ENCODE measurements at places on chromosomes 1 and 21. TPM values are rescaled to one million over a fixed set of nuclear protein-coding genes. Genes with fewer than 3 reads are reported as not detected.

GRCh38 chr21:17003763-17004373 is 509.0 kb upstream of the CXADR start:
- no peak overlapping the region for H3K4me3 ChIP-seq
- no peaks in the 10 kb centered on the region for H3K27me3 ChIP-seq
- H3K27ac ChIP-seq: peak overlapping the region; percentile 3
- no peaks in the 10 kb centered on the region for H3K4me1 ChIP-seq
- no peaks in the 10 kb centered on the region for H3K36me3 ChIP-seq

- no peaks in the 10 kb centered on the region for H3K36me3 ChIP-seq
- no peaks in the 10 kb centered on the region for H3K27me3 ChIP-seq
- peaks cover 64% of the 10 kb centered on the region for H3K4me1 ChIP-seq
- peak overlapping the region; percentile 11 for H3K4me3 ChIP-seq
- DNase-seq: peak; percentile 85
- H3K27ac ChIP-seq: peak overlapping the region; percentile 98
Measured at GRCh38 chr1:154972517-154973343, 1.8 kb upstream of the CKS1B start.

DNA sequence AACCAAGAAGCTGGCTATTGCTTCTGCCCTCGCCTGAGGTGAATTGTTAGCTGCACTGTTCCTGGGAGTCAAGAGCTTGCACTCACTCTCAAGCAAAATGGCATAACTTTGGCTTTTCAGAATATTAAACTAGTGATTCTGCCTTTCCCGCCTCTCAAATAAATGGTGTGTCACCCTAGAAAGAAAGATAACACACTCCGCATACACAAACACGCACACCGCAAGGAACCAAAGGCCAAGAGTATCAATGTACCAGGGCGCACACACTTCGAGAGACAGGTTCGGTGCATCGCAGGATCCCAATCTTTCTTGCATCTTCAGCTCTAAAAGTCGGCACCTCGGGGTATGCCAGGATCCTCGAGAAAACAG is 470 bp upstream of the RTCA start:
- DNase-seq: no peak
- H3K27ac ChIP-seq: peak overlapping the region; percentile 88
- H3K27me3 ChIP-seq: no peaks in the 10 kb centered on the region
- H3K4me3 ChIP-seq: peak overlapping the region; percentile 90

GRCh38 chr1:213549982-213550381 is 437.8 kb upstream of the PROX1 start:
- H3K27ac ChIP-seq: no peak overlapping the region
- no peak for DNase-seq
- no peak overlapping the region for H3K4me3 ChIP-seq
- no peaks in the 10 kb centered on the region for H3K27me3 ChIP-seq
- no peaks in the 10 kb centered on the region for H3K4me1 ChIP-seq

DNA sequence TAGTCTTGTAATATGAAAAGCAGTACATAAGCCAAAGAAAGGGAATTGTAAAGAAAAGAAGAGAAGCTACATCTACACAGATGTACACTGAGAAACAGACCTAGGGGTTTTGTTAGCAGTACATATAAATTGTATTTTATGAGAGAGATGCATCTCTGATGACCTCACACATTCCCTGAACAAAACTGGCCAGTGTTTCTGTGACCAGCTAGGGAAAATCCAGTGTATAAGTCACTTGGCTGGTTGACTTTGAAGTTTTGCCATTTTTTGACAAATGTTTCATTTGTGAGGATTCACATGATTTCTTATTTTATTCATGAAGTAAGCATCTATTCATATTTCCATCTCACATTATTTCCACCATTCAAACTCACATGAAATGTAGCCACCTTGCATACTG is 28.3 kb upstream of the DYNLT5 start:
- peaks cover 9% of the 10 kb centered on the region for H3K4me1 ChIP-seq
- no peak overlapping the region for H3K27ac ChIP-seq

DNA sequence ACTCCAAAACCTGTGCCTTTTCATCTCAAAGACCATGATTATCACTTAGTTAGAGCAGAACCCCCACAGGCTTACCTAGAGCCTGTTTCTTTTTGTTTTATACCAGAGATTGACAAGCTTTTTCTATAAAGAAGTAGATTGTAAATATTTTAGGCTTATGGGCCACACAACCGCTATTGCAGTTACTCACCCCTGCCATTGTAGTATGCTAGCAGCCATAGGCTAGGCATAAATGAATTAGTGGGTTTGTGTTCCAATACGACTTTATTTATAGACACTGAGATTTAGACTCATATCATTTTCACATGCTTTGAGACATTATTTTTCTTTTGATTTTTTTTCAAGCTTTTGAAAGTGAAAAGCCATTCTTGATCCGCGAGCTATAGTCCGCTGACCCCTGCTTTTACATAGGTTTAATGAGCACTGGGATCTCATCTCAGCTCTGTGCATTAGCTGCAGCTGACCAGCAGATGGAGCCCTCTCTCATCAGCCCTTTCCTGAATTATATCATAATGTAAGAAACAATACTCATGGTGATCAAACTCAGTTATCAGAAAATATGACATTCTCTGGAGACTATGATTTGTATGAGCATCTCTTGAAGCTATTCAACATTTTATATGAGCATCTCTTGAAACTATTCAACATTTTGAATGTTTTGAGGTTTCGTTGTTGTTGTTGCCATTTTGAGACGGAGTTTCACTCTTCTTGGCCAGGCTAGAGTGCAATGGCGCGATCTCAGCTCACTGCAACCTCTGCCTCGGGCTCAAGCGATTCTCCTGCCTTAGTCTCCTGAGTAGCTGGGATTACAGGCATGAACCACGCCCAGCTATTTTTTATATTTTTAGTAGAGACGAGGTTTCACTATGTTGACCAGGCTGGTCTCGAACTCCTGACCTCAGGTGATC is 111.9 kb upstream of the L1TD1 start:
- H3K36me3 ChIP-seq: no peaks in the 10 kb centered on the region
- no peak for DNase-seq
- H3K27ac ChIP-seq: no peak overlapping the region
- H3K4me3 ChIP-seq: no peak overlapping the region

- no peaks in the 10 kb centered on the region for H3K4me1 ChIP-seq
- H3K27ac ChIP-seq: no peak overlapping the region
- no peak for DNase-seq
Measured at GRCh38 chr1:16398371-16398953, 31.4 kb downstream of the SZRD1 start.

- no peak overlapping the region for H3K4me3 ChIP-seq
- no peaks in the 10 kb centered on the region for H3K27me3 ChIP-seq
- H3K27ac ChIP-seq: peak overlapping the region; percentile 57
- H3K36me3 ChIP-seq: no peaks in the 10 kb centered on the region
- peak; percentile 22 for DNase-seq
- H3K4me1 ChIP-seq: peaks cover 57% of the 10 kb centered on the region
Measured at GRCh38 chr1:223180731-223181321, 37.8 kb upstream of the TLR5 start.

ATP6V1G3 gene
- not detected for total RNA-seq
